ENCODE measurements at places on chromosomes 7 and 10.
A peak's percentile ranks its signal among the peaks of the same experiment; 100 is the strongest.

DNA sequence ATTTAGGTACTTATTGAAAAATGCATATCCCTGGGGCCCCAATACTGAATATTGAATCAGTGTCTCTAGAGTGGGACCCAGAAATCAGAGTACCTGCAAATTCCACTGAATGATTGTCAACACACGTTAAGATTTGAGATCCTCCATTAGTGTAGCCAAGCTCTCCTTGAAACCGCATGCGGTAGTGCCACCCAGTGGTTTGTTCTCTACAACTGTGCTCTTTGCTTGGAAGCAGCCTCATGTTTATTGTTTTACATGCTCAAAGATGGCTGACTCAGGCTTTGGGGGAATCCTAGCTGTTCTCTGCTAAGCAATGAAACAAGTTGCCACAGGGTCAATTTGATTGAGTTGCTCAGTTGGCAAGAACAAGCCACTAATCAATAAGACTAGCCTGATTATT, 340.2 kb upstream of the CELF2 start:
- DNase-seq, result peak; percentile 69

DNA sequence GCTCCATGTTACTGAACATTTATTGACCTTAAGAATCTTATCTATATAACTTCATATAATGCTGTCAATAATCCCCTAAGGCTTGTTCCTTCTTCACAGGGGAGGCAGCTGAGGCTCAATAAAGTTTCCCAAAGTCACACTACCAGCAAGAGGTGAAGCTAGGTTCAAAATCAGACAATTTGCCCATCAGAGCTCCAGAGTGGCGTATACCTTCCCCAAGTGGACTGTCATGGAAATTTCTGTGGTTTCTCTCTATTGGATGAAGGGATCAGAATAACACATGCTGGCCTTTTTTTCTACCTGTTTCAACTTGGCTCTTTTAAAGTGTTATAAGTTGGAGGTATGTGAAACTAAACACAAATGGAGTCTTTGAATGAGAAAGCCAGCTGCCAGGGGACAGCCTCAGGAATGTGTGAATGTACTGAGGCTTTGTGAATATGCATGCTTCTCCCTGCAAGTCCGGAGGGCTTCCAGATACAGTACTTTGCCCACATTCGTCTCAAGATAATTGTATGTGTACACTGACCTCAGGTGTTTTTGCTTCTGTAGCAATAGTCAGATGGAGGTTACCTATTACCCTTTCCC, 656.3 kb upstream of the CELF2 start:
- no peak for DNase-seq

GRCh38 chr7:112228632-112229031, 22.1 kb downstream of the ZNF277 start:
- no peak for DNase-seq

GRCh38 chr10:99426689-99427088, 3.7 kb downstream of the GOT1 start:
- DNase-seq, result no peak

DNA sequence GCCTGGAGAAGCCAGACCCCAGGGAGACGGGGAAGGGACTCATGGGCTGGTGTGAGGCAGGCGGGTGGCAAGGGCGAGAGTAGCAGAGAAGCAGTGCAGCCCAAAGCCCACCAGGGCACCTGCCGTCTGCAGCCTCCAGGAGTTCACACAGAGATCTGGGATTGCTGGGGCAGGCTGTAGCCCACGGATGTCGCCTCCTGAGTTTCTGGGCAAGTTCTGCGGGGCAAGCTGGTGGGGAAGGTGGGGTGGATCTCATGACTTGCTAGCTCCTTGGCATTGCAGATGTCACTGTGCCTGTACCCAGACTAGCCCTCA, 6.0 kb downstream of the ADCK2 start:
- no peak for DNase-seq

DNA sequence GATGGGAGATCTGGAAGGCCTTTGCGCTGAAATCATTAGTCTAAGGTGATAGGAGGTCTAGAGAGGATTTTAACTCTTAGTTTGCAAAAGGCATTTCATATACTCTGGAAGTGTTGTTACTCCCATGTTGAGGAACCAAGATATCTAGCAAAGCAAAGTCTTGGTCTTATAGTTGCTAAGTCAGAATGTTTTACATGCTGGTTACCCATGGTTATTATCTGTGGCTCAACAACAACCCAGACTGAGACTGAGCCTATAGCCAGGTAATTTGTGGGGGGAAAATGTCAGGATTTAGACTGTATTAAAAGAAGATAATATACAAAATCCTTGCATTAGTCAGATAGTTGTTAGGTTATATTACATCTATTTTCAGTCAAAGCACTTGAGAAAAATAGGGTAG, 50.9 kb downstream of the LSMEM1 start:
- no peak for DNase-seq

GRCh38 chr10:95963991-95964389, 56.2 kb downstream of the CC2D2B start:
- DNase-seq, result no peak

GRCh38 chr10:42783181-42783549, 570 bp downstream of the BMS1 start:
- DNase-seq, result peak; percentile 28

DNA sequence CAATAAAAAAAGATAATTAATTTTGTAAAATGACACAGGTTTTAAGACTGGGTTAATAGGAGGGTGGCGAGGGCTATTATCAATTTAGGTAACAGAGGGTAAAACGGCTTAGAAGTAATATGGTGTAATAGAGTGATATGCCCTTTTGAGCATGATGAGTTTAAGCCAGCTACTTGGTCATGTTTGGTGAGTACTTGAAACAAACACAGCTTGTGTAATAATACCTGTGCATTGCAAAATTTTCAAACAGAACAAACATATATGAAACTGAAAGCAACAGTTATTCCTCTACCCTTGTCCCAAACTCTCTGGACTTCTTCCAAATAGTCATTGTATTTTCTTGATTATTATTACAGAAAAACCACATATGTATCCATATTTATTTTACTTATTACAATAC, 241.7 kb downstream of the MAGI2 start:
- no peak for DNase-seq

DNA sequence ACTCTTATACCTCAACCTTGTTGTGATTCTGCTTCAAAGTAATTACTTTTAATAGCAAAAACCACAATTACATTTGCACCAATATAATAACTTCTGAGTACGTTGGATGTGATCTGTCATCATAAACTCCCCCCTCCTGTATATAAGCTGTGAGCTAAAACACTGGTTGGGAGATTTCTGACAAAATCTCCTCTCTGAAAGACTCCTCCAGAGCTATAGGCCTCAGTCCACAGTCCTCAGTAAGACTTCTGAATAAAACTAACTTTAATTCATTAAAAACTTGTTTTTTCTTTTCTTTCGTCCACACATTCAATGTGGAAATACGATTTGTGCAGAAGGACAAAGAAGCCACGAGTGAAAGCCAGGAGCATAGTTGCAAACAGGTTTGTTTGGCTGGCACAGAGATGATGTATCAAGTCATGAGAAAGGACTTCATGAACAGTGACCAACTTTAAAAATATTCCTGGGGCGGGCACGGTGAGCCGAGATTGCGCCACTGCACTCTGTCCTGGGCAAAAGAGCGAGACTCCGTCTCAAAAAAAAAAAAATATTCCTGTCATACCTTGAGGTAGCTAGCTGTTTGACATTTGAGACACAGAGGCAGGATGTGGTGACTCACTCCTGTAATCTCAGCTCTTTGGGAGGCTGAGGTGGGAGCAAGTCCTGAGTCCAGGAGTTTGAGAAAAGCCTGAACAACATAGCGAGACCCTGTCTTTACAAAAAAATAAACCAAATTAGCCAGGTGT, 91.1 kb upstream of the ARHGAP21 start:
- DNase-seq, result peak; percentile 21
